Stimulated activated memory B cell treated with anti-CD40 and anti-IgM and Interleukin-4, amounts not matched to agents 10 μg/mL and 1 μg/mL and 100 μg/mL, for 72 hours (primary cell): ENCODE measurements at places on chromosomes 16 and 17.

DNA sequence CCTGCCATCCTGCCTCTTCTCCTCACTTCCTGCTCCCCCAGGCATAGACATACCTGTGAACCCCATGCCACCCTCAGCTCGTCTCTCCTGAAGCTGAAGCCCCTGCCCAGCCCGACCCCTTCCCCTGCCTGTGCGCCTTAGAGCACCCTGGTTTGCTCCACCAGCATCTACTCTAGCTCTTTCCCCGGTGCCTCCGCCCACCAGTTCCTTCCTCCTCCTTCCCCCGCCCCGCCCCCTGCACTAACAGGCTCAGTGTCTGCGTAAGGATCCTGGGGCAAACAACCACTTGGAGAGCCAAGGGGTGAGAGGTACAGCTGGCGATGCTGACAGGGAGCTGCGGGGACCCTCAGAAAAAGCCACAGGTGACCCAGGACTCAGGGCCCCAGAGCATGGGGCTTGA lies 1.9 kb downstream of the GPR142 start:
- H3K36me3 ChIP-seq = no peaks in the 10 kb centered on the region
- H3K27ac ChIP-seq = no peak overlapping the region
- peaks cover 18% of the 10 kb centered on the region for H3K4me1 ChIP-seq
- peak; percentile 44 for ATAC-seq

DNA sequence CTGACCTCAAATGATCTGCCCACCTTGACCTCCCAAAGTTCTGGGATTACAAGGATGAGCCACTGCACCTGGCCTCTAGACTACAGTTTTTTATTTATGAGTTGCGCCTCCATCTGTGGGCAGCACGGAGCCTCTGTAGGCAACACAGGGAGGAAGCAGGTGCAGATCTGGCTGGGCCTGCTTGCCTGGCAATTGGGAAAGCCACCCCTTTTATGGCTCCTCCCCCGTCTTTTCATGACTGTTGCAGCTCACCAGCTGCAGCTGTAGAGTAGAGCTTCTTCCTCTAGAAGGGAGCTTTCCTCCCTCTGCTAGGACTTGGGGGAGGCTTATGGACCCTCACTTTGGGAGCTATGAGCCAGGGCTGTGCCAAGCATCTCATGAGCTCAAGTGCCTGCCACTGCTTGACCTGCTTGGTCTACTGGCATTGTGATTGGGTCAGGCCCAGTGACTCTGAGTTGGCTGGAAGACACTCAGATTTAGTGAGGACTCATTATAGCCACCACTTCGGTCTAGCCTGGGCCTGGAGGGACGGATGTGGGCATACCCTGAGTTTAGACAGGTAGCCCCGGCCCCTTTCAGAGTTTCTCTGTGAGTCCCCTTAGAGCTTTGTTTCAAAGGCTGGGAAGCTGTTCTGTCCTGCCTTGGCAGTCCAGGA lies 6.9 kb upstream of the SLC7A6 start:
- peak overlapping the region; percentile 85 for H3K27ac ChIP-seq
- H3K36me3 ChIP-seq = peaks cover 17% of the 10 kb centered on the region
- peaks cover 33% of the 10 kb centered on the region for H3K4me1 ChIP-seq
- no peak overlapping the region for H3K4me3 ChIP-seq
- ATAC-seq = peak; percentile 84

DNA sequence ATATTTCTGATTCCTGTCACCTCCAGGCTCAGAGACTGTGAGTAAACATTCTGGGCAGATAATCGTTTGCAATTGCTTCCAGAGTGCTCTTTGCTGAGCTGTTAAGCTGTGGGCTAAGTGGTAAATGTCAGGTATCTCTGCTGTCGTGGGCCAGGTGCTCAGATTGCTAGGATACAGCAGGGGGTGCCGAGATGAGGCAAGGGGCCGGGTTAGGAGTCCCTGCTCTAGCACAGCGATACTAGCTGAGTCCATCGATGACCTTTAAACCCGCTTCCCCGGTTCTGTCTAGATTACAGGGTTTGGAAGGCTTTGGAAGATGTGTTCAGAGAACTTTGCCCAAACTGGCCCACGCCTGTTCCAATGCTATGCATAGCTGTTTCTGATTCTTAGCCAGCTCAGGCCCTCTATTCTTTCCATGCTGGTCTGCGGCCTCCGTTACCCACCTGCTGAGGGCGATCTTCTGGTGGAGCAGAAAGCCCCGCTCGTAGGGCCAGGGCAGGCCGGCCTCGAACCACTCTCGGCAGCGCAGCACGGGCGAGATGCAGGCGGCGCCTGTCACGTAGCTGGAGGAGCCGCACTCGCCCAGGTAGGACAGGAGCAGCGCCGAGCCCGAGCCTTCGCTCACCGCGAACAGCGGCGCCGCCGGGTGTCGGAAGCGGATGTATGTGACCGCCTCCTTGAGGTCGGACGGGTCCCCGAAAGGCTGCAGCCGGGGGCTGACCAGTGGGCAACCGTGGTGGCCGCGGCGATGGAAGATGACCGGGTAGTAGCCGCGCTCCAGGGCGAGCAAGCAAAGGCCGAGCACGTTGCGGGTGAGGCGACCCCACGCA lies 979 bp downstream of the ABHD15 start:
- H3K27me3 ChIP-seq = no peaks in the 10 kb centered on the region
- H3K36me3 ChIP-seq = peaks cover 20% of the 10 kb centered on the region
- H3K4me3 ChIP-seq = peak overlapping the region; percentile 89

DNA sequence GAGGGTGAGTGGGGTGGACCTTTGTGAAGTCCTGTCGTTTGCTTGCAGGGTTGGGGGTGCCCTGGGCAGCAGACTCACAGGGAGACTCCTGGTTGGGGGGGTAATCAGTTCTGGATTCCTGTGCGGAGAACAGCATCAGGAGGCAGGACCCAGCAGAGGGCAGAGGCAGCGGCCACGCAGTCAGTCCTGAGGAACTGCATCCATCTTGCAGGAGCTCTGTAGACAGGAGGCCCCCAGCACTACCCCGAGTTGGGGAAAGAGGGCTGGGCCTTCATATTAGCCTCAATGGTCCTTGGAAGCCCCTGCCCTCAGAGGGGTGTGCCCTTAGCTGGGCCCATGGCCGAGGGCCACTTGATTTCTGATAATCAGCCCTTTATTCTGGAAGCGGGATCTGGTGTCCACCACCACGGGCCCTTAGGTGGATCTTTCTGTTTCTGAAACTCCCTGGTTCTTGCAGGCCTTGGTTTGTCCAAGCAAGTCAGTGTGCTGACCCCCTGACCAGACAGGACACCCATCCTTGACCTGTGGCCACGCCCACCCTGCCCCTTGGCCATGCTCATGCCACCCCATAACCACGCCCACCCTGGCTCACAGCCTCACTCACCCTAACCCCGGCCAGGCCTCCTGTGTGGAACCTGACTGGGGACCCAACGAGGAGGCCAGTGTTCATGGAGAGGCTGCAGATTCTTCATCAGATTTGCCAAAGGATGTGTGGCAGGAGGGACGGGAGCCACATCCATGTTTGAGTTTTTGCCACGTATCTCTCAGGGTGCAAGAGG lies 73.5 kb upstream of the CBX4 start:
- no peak overlapping the region for H3K4me3 ChIP-seq
- ATAC-seq = no peak
- no peaks in the 10 kb centered on the region for H3K36me3 ChIP-seq
- H3K4me1 ChIP-seq = no peaks in the 10 kb centered on the region
- peaks cover 63% of the 10 kb centered on the region for H3K27me3 ChIP-seq

GRCh38 chr17:3501344-3501743 lies 25.5 kb downstream of the ASPA start:
- H3K27me3 ChIP-seq = peaks cover 3% of the 10 kb centered on the region
- no peaks in the 10 kb centered on the region for H3K4me1 ChIP-seq
- H3K27ac ChIP-seq = no peak overlapping the region
- no peak for ATAC-seq
- peaks cover 6% of the 10 kb centered on the region for H3K36me3 ChIP-seq

DNA sequence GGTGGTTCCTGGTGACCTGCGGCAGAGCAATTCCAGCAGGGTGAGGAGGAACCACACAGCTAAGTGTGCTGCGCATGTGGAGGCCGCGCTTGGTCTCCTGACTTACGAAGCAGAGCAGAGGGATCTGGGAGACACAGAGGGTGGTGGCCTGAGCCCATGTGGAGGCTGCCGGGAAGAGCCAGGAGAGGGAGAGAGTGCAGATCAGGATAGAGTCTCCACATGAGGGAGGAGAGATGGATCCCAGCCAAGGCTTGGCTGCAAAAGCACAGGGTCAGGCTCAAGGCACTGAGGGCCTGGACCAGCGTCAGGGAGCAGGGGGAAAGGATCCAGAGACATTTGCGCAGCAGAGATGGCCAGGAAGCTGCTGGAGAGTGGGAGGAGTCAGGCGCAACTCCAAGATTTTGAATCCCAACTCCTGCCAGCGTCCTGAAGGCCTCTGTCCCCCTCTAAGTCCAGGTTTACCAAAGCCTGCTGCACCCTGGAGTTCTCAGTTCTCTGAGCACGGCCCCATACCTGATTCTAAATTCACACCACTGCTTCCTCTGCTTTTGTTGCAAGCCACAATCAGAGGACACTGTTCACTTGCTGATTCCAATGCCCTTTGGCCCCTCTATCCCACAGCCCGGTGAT lies 11.3 kb upstream of the MLLT6 start:
- ATAC-seq = no peak
- H3K36me3 ChIP-seq = no peaks in the 10 kb centered on the region
- no peaks in the 10 kb centered on the region for H3K27me3 ChIP-seq
- no peak overlapping the region for H3K4me3 ChIP-seq

GRCh38 chr17:48054238-48055185 lies 6.4 kb downstream of the NFE2L1 start:
- ATAC-seq = peak; percentile 22
- peak overlapping the region; percentile 48 for H3K4me3 ChIP-seq
- peak overlapping the region; percentile 90 for H3K27ac ChIP-seq

GRCh38 chr17:13027246-13027645 lies 9.4 kb upstream of the ELAC2 start:
- no peaks in the 10 kb centered on the region for H3K36me3 ChIP-seq
- peaks cover 17% of the 10 kb centered on the region for H3K27me3 ChIP-seq
- no peak overlapping the region for H3K4me3 ChIP-seq
- H3K27ac ChIP-seq = no peak overlapping the region
- peaks cover 35% of the 10 kb centered on the region for H3K4me1 ChIP-seq

- H3K27ac ChIP-seq = no peak overlapping the region
- H3K4me1 ChIP-seq = peaks cover 6% of the 10 kb centered on the region
- ATAC-seq = no peak
- H3K36me3 ChIP-seq = no peaks in the 10 kb centered on the region
- no peak overlapping the region for H3K4me3 ChIP-seq
- peaks cover 10% of the 10 kb centered on the region for H3K27me3 ChIP-seq
These were observed 43.5 kb upstream of the ADCY9 start for GRCh38 chr16:4159726-4160125.

DNA sequence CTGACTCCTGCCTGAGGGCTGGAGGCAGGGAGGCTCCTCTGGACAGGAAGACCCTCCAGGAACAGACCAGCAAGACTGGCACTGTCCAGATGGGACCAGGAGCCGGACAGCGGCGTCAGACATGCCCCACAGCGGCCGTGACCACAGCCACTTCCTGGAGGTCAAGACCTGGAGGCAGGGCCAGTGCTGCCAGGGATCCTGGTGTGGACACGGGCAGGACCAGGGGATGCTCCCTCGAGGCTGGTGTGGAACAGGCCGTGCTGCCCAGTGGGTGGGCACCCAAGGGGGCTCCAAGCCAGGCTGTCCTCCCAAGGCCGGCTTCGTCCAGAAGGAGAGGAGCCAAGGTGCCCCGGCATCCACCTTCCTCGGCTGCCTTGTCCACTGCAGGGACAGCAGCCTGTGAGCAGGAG lies 4.5 kb upstream of the CCDC57 start:
- H3K4me3 ChIP-seq = no peak overlapping the region
- ATAC-seq = no peak
- H3K4me1 ChIP-seq = peaks cover 39% of the 10 kb centered on the region
- H3K36me3 ChIP-seq = no peaks in the 10 kb centered on the region
- peak overlapping the region; percentile 99 for H3K27ac ChIP-seq

- peaks cover 35% of the 10 kb centered on the region for H3K4me1 ChIP-seq
- no peak overlapping the region for H3K4me3 ChIP-seq
- no peak for ATAC-seq
- peak overlapping the region; percentile 77 for H3K27ac ChIP-seq
These were observed 10.7 kb upstream of the USP10 start for GRCh38 chr16:84689111-84689510.

DNA sequence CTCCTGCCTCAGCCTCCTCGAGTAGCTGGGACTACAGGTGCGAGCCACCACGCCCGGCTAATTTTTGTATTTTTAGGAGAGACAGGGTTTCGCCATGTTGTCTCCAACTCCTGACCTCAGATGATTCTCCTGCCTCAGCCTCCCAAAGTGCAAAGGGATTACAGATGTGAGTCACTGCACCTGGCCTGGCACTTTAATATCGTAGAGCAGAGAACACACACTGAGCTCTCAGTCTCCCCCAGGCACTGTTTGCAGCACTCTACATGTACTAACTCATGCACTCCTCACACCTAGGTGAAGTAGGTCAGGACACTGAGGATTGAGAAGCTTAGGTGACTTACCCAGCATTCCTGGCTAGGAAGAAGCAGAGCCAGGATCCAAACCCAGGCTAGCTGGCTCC lies 15.0 kb downstream of the C17orf100 start:
- H3K27me3 ChIP-seq = no peaks in the 10 kb centered on the region
- peaks cover 23% of the 10 kb centered on the region for H3K4me1 ChIP-seq
- ATAC-seq = no peak
- H3K36me3 ChIP-seq = peaks cover 14% of the 10 kb centered on the region
- H3K4me3 ChIP-seq = no peak overlapping the region
- no peak overlapping the region for H3K27ac ChIP-seq

- no peak overlapping the region for H3K4me3 ChIP-seq
- H3K4me1 ChIP-seq = peaks cover 6% of the 10 kb centered on the region
- ATAC-seq = no peak
- no peaks in the 10 kb centered on the region for H3K27me3 ChIP-seq
- peak overlapping the region; percentile 12 for H3K27ac ChIP-seq
- H3K36me3 ChIP-seq = peaks cover 35% of the 10 kb centered on the region
These were observed 65.7 kb downstream of the PARN start for GRCh38 chr16:14564323-14564722.

GRCh38 chr17:17546399-17547185 lies 44.9 kb downstream of the PEMT start:
- H3K27ac ChIP-seq = no peak overlapping the region
- H3K4me3 ChIP-seq = no peak overlapping the region
- H3K36me3 ChIP-seq = no peaks in the 10 kb centered on the region

GRCh38 chr17:75685499-75685898 lies 18.4 kb downstream of the SAP30BP start:
- no peak overlapping the region for H3K4me3 ChIP-seq
- H3K27me3 ChIP-seq = no peaks in the 10 kb centered on the region
- peaks cover 24% of the 10 kb centered on the region for H3K36me3 ChIP-seq
- peaks cover 63% of the 10 kb centered on the region for H3K4me1 ChIP-seq
- ATAC-seq = no peak
